SK-MEL-5 (cell line): ENCODE measurements at places on chromosomes 4 and X. TPM values are rescaled to one million over a fixed set of nuclear protein-coding genes. Genes with fewer than 3 reads are reported as not detected.

GRCh38 chrX:332496-332860 is 13.9 kb upstream of the GTPBP6 start:
- DNase-seq = no peak

- no peak for DNase-seq
Observed at GRCh38 chrX:21959362-21960051, 19.0 kb downstream of the SMS start.

GRCh38 chrX:63428348-63428747 is 77.2 kb upstream of the SPIN4 start:
- no peak for DNase-seq

- no peak for DNase-seq
Observed at GRCh38 chr4:114287079-114287696, 307.7 kb upstream of the ARSJ start.

- no peak for DNase-seq
Observed at GRCh38 chrX:135408794-135409193, 12.9 kb upstream of the SMIM10L2A start.

GRCh38 chrX:111041018-111041462 is 55.0 kb upstream of the PAK3 start:
- DNase-seq = peak; percentile 4

GRCh38 chr4:130808492-130808891 is 1712.5 kb downstream of the C4orf33 start:
- DNase-seq = peak; percentile 45

- DNase-seq = no peak
Observed at GRCh38 chr4:38531141-38531727, 132.8 kb upstream of the KLF3 start.

GRCh38 chr4:8344377-8344776 is 74.8 kb downstream of the HTRA3 start:
- no peak for DNase-seq

DNA sequence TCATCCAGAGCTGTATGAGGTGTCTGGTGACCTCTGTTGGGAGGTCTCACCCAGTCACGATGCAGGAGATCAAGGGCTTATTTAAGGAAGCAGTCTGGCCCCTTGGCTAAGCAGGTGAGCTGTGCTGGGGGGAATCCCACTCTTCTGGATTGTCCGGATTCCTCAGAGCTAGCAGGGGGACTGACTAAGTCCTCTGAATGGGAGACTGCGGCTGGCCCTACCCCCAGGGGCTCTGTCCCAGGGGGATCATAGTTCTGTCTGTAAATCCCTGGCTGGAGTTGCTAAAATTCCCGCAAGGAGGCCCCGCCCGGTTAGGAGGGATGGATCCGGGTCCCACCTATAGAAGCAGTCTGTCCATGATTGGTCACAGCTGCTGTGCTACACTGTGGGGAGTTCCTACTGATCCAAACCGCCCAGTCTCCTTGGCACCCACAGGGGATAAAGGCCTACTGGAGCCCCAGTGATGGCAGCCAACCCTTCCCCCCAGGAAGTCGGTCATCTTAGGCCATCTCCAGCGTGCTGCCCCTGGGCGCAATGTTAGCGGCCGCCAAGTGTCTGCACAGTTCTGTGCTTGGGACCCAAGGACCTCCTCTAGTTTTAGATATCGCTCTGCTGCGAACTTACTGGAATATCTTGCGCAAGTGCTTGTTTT is 118.2 kb upstream of the KLF8 start:
- no peak for DNase-seq

DNA sequence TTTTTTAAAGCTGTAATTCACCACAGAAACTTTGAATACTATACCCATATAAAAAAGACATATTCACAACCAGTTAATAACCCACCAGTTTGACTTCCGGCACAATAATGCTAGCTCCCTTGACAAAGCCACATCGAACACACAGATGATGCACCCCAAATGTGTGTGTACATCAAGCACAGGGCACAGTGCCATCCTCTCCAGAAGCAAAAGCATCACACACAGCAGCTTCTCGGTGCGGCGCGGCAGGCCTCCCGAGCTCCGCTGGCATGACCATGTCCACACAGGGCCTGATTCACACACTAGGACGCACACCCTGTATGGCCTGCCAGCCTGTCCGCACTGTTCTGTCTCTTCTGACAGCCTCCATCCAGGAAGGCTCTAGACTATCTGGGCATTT is 88.0 kb downstream of the LEF1 start:
- no peak for DNase-seq

- no peak for DNase-seq
Observed at GRCh38 chr4:139847602-139848001, 182.0 kb downstream of the MGST2 start.

- no peak for DNase-seq
Observed at GRCh38 chrX:99095965-99096635, 1314.0 kb downstream of the PCDH19 start.

DNA sequence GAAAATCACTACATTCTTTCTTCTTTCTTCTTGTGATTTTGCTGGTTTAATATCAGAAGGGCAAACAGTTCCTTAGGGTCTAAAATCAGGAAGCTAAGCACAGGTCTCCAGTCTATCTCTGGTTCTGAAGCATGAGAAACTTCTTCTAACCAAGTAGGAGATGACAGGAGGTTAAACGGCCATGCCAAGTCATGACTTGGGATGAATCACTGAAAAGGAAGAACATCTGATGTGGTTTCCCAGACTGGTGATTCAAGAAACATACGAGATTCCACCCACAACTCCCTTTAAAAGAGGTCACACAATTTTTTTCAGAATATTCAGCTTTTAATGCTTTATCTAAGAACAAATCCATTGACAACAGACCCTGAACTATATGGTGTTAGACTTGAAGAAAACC is 684.0 kb upstream of the PRKX start:
- no peak for DNase-seq

GRCh38 chr4:80255329-80256095 is 11.0 kb upstream of the FGF5 start:
- peak; percentile 25 for DNase-seq

- DNase-seq = no peak
Observed at GRCh38 chr4:176444741-176445140, 125.0 kb downstream of the SPCS3 start.

- DNase-seq = no peak
Observed at GRCh38 chr4:97152149-97152548, 991.1 kb downstream of the STPG2 start.

GRCh38 chrX:19563327-19563726 is 48.0 kb upstream of the MAP3K15 start:
- DNase-seq = no peak

DNA sequence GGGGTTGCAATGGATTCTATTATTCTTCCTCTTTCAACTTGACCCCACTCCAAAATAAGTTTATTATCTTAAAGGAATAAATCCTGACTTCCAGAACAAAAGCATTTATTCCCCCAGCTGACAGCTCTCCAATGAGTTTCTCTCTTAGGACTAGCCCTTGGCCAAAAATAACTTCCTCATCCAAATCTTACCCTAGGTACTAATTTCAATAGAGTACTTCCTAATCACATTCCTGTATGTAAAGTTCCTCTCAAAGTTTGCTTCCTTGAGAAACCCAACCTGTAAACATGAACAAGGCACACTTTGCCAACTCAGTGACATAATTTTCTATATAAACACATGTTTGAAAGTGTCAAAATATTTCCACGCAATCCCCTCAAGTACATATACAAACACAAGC is 671.2 kb upstream of the GALNTL6 start:
- DNase-seq = no peak

DNA sequence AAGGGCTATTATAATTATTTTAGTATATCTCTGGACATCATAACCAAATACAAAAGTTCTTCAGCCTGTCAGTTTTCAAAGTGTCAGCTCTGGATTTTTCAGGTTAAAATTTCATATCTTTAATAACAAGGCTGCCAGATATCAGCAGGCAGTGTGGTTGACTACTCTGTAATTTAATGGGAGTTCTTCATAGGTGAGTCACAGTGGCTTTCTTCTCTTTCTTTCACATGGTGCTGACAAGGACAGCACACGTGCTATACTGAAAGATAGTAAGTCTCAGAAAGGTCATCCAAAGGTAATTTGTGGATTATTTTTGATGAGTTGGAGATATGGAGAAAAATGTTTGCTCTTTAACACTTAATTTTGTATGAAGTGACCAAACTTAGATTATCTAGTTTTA is 43.2 kb downstream of the GALNT7 start:
- peak; percentile 58 for DNase-seq

GRCh38 chr4:88144866-88145300 is 13.6 kb downstream of the ABCG2 start:
- no peak for DNase-seq

DNA sequence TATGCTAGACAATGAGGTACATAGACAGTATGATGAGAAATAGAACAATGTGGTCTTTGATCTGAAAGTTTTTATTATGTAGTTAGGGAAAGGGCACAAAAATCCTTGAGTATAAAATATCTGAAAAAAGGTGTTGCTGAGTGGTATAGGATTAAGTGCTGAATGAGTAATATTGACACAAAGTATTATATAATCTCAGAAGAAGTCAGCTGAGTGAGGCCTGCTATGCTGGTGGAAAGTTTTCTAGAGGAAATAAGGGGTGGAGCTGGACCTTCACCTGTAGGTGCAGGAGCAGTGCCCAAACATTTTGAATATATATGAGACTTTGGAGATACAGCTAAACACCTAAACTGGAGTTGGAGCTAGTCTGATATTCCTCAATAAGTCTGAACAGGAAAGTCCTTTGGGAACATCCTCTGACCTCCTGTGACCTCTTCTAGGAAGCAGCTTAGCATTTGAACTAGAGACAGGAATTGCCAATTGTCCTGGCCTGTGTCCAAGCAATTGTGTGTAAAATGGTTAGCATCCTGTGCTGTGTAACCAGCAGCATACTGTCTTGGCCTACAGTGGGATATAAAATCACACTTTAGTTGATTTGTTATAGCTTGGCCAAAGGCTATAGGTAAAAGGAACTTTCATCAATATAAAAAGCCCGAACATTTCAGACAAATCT is 285.3 kb downstream of the ANKRD50 start:
- no peak for DNase-seq

- peak; percentile 26 for DNase-seq
Observed at GRCh38 chr4:3784454-3785291, 18.5 kb downstream of the ADRA2C start.

DNA sequence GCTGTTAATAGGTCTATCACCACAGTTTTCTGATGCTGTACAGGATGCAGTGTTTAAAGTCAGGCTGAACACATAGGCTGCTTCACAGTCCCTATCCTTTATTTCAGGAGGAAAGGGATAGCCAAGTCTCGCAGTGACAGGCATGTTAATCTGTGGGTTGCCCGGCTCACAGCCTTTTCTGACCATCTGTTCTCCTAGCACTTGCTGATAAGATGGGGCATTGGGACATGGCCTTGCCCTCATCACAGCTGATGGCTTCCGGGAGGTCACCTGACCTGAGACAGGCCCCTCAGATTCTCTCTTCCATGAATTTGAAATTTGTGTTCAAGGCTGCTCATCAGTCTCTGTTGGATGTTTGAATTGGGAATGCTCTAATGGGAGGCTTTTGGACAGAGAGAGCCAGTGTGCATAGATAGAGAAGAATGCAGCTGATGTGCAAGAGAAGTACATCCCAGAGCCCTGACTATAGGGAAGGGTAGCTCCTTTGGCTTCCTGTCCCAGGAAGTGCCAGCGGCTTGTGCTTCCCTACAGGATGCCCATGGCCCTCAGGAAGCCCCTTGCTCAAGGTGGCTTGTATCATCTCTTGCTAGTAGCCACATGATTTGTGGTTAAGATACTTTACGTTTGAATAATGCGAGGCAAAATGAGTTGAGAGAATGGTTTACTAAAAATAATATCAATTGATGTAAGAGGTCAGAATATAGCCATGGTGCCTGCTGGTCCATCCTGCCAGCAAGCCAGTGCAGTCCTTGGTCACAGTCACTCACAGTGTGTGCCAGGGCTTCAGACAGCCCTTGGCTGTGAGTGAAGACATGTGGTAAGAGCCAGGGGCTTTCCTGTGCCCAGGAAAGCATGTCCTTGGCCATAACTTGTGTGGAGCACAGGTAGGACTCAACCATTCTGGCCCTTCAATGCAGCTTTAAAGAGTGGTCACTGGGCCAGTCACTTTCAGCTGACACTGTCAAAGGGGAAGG is 88.6 kb downstream of the TSPAN7 start:
- no peak for DNase-seq

GRCh38 chr4:32196950-32197688 is 1477.0 kb downstream of the PCDH7 start:
- no peak for DNase-seq

- no peak for DNase-seq
Observed at GRCh38 chrX:110180176-110180927, 137.5 kb downstream of the AMMECR1 start.

DNA sequence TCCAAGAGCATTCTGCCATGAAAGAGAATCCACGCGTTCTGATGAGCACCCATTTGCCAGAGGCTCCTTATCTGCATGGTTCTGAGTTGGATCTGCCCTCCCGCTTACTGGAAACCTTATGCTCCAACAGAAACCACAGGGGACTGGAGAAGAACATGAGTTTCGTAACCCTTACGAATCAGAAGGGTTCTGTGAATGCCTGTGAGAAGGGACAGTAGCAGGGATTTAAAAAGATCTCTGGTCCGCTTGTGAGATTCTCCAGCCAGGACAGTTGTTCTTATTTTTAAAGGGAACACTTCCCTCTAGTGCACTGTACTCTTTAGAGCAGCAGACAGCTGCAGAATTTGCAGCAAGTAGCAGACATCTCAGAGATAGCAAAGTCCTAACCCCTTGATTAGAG is 22.5 kb upstream of the CENPU start:
- DNase-seq = no peak

DNA sequence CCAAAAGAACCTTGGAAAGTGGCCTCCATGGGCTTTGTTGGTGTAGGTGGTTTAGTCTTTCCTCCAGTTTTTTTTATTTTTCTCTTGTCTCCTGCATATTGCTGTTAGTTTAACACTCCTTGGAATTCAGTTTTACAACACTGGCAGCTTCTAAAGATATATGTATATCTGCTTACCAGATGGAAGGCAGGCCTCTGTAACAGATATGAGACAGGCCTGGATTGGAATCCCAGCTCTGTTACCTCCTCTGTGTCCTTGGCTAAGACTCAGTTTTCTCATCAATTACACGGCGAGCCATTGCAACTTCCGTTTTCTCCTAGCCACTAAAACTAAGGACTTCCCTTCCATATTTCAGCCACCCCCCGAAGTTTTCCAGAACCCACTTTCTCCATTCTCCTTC is 133.4 kb upstream of the SMAD1 start:
- no peak for DNase-seq

- DNase-seq = no peak
Observed at GRCh38 chrX:41085512-41085877, 250 bp downstream of the USP9X start.

DNA sequence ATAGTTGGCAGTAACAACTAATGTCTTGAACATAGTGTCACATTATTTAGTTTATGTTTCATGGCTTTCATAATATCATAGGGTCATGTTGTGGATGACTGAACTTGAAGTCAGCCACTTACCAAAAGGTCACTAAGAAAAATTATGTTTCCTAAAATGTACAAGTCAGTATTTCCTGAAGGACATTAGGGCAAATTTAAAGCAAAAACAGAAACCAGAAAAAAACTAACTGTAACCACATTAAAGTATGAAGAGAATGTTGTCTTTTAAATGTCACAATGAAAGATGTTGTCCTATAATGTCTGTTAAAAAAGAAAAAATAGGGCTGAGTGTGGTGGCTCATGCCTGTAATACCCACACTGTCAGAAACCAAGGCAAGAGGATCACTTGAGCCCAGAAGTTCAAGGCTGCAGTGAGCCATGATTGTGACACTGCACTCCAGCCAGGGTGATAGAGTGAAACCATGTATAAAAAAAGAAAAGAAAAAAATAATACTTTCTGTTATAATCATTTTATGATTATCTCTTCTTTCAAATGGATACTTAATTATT is 55.8 kb downstream of the HHIP start:
- DNase-seq = no peak

Gene SLC2A9
- 0.24 TPM in 1 of 2 replicates, not detected in the other for total RNA-seq

Gene ARAP2
- total RNA-seq = 8.3 and 14.4 TPM in 2 replicates

Gene MAGEA11
- 0.24 and 0.43 TPM in 2 replicates for total RNA-seq

Gene CTSO
- total RNA-seq = 2.0 and 2.4 TPM in 2 replicates
